Neuronal stem cell (in vitro differentiated cells): ENCODE measurements at places on chromosomes 5 and 9.
A peak's percentile ranks its signal among the peaks of the same experiment; 100 is the strongest.

DNA sequence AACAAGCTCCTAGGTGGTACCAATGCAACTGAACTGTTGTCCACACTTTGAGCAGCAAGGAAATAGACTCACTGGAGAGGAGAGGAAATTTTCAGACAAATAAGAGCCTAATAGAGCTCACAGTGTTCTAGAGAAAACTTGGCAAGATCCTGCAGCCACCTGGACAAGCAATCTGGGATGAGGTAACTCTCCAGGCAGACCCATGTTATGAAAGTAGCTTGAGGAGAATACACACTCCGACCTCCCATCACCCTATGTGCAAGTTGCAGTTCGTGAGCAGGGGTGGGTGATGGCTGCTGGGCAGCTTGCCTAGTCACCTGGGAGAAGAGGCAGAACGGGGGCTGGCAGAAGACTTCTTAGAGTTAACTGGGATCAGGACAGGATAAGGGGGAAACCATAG is 102.2 kb downstream of the KLF4 start:
- no peak for DNase-seq
- no peak overlapping the region for H3K27ac ChIP-seq
- H3K27me3 ChIP-seq = peaks cover 6% of the 10 kb centered on the region
- H3K4me1 ChIP-seq = no peaks in the 10 kb centered on the region
- no peaks in the 10 kb centered on the region for H3K36me3 ChIP-seq
- no peak overlapping the region for H3K4me3 ChIP-seq

DNA sequence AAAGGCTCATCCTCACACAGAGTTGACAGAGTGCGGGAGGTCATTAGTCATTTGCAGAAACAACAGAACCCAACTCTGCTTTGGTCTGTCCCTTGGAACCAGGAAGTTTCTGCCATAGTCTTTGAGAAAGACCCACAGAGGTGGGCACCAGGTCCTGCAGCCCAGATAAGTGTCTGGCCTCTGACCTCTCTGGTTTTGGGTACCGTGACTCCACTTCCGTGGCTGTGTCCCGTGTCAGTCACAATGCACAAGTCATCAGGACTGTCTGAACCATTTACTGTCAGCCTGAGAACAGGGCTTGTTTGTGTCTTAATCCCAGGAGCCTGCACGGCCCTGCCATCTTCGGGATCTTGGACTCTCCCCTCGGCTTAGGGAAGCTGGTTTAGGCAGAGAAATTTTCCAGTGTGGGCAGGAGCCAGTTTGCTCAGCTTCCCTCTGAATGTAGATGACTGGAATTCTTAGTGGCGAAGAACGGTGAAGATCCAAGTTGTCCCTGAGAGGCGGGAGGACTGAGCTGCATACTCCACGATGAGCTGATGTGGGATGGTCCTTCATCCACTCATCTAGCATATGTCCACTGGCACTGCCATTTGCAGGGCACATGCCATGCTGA is 11.9 kb downstream of the GSN start:
- no peak overlapping the region for H3K27ac ChIP-seq
- no peaks in the 10 kb centered on the region for H3K36me3 ChIP-seq
- H3K27me3 ChIP-seq = no peaks in the 10 kb centered on the region

GRCh38 chr5:142862594-142862993 is 92.4 kb downstream of the ARHGAP26 start:
- no peaks in the 10 kb centered on the region for H3K36me3 ChIP-seq
- peaks cover 9% of the 10 kb centered on the region for H3K4me1 ChIP-seq
- no peak overlapping the region for H3K27ac ChIP-seq
- H3K4me3 ChIP-seq = no peak overlapping the region

DNA sequence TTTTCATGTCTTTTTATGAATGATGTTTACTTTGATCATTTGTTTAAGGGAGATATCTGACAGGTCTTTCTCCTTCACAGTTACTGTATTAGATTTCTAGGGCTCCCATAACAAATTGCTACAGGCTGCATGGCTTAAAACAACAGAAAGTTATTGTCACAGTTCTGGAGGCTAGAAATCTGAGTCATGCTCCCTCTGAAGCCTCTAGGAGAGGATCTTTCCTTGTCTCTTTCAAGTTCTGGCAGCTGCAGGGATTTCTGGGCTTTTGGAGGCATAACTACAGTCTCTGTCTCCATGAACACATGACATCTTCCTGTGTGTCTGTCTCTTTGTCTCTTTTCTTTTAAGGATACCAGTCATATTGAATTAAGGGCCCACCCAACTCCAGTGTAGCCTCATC is 557.3 kb upstream of the SEMA6A start:
- no peak overlapping the region for H3K4me3 ChIP-seq
- no peaks in the 10 kb centered on the region for H3K4me1 ChIP-seq
- no peak overlapping the region for H3K27ac ChIP-seq
- H3K36me3 ChIP-seq = no peaks in the 10 kb centered on the region
- no peak for DNase-seq
- H3K27me3 ChIP-seq = no peaks in the 10 kb centered on the region

GRCh38 chr9:133658442-133659431 is 22.6 kb downstream of the DBH start:
- DNase-seq = peak; percentile 37
- peaks cover 17% of the 10 kb centered on the region for H3K4me1 ChIP-seq
- H3K4me3 ChIP-seq = peak overlapping the region; percentile 58
- no peaks in the 10 kb centered on the region for H3K36me3 ChIP-seq
- H3K27me3 ChIP-seq = no peaks in the 10 kb centered on the region
- H3K27ac ChIP-seq = no peak overlapping the region

DNA sequence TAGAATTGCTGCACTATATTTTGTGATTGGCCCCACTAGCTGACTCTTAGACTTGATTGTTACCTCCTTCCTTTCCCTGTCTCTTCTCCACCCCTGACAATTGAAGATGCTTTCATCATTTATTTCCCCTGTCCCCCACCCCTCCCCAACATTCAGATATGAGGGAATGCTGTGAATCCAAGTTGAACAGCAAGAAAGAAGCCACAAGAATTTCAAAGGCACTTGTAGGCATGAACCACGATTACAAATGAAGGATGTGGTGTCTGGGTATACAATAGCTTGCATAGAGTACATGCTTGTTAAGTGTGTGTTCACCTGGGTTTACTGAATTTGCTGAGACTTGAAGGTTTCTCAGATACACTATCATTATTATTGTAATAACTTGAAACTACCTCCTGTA is 78.3 kb upstream of the TRIO start:
- no peak for DNase-seq
- no peak overlapping the region for H3K4me3 ChIP-seq
- H3K4me1 ChIP-seq = no peaks in the 10 kb centered on the region
- no peaks in the 10 kb centered on the region for H3K36me3 ChIP-seq

DNA sequence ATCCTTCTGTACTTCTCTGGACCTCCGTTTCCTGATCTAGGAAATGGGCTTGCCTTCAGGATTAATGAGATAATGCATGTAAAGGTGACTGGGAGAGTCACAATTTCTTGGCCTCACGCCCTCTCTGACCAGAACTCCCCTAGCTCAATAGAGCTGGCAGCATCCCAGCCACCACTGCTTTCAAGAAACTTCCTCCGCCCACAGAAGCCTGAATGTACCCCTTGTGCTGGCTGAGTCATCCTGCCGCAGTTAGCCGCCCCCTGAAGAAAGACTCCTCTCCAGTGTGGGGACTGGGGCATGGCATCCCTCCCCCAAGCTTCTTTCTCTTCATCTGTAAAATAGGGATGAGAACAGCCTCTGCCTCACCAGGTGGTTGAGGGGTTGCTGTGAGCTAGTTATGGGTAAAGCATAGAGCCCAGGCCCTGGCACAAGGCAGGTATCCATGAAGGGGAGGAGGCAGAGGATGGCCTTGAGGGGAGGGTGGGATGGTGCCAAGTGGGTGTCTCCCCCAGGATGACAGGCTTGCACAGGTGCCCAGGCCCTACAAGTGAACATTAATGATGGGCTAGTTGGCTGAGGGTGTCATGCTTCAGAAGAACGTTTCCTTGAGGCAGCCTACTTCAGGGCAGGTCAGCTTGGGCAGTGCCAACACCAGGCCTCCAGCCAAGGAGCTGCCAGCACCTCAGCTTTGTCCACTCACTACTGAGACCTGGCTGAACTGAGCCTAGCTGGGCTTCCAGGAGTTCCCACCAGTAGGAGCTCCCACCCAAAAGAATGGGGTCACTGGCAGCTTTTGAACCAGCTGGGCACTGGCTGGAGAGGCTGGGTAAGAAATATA is 3.4 kb downstream of the PDLIM4 start:
- H3K27ac ChIP-seq = no peak overlapping the region
- peaks cover 44% of the 10 kb centered on the region for H3K4me1 ChIP-seq
- no peak overlapping the region for H3K4me3 ChIP-seq
- peaks cover 3% of the 10 kb centered on the region for H3K36me3 ChIP-seq

DNA sequence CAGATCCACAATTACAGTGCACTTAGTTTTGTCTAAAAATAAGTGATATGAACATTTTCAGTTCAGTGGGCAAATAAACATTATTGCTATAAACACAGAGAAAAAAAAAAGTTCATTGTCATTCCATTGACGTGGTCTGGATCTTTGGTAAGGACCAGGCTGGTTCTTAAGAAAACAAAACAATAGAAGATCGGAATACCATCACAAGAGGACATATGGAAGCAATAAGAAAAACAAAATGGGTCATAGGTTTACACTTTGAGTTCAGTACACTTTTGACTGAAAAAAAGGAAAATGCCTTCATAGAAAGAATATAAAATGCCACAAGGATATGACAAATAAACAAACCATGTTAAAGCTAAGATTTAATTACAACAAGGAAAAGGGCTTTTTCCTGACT is 289.5 kb upstream of the TYRP1 start:
- H3K27me3 ChIP-seq = no peaks in the 10 kb centered on the region
- H3K4me3 ChIP-seq = no peak overlapping the region
- H3K27ac ChIP-seq = no peak overlapping the region
- DNase-seq = no peak
- no peaks in the 10 kb centered on the region for H3K36me3 ChIP-seq
- H3K4me1 ChIP-seq = no peaks in the 10 kb centered on the region

GRCh38 chr9:16398691-16399090 is 471.8 kb downstream of the BNC2 start:
- no peaks in the 10 kb centered on the region for H3K36me3 ChIP-seq
- DNase-seq = no peak
- H3K4me1 ChIP-seq = peaks cover 11% of the 10 kb centered on the region
- H3K4me3 ChIP-seq = no peak overlapping the region

GRCh38 chr5:1392801-1393565 is 48.1 kb upstream of the CLPTM1L start:
- no peak for DNase-seq
- H3K4me1 ChIP-seq = no peaks in the 10 kb centered on the region
- H3K27me3 ChIP-seq = peaks cover 65% of the 10 kb centered on the region
- H3K4me3 ChIP-seq = no peak overlapping the region
- no peak overlapping the region for H3K27ac ChIP-seq

DNA sequence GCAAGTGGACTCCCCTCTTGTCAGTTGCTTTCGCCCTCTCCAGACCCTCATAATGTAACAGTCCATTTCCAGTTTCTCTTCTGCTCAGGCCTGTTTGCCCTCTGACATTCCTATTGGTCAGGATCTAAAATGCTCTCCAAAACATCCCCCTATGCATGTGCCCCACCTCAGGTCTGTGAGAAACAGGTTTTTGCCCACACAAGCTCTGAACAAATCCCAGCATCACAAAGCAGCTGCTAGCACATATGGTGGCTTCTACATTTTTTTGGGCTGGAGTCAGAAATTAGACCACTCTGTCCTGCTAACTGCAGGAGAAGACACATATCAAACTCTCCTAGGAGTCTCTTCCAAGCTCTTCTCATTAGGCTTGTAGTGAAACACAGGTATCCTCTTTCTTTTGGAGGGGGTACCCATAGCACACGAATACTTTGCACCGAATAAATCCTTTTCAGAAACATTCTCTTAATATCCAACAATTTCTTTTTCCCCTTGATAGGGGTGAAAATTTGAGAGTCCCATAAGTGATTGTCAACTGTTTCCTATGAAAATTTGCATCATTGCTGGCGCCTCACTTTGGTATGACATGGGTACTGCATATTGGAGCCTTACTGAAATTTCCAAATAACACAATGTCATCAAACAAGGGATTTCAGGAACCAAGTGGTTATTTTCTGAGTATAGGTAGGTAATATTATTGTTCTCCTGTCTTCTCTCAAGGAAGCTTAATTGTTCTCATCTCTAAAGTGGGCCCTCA is 19.3 kb upstream of the HSPA9 start:
- no peak overlapping the region for H3K27ac ChIP-seq
- no peak overlapping the region for H3K4me3 ChIP-seq

- no peaks in the 10 kb centered on the region for H3K27me3 ChIP-seq
- DNase-seq = no peak
- no peak overlapping the region for H3K27ac ChIP-seq
- no peak overlapping the region for H3K4me3 ChIP-seq
Measured at GRCh38 chr9:108591121-108591520, 264.7 kb downstream of the ACTL7B start.

- no peak for DNase-seq
- H3K36me3 ChIP-seq = no peaks in the 10 kb centered on the region
- no peak overlapping the region for H3K4me3 ChIP-seq
Measured at GRCh38 chr5:87155106-87155505, 112.6 kb upstream of the RASA1 start.

DNA sequence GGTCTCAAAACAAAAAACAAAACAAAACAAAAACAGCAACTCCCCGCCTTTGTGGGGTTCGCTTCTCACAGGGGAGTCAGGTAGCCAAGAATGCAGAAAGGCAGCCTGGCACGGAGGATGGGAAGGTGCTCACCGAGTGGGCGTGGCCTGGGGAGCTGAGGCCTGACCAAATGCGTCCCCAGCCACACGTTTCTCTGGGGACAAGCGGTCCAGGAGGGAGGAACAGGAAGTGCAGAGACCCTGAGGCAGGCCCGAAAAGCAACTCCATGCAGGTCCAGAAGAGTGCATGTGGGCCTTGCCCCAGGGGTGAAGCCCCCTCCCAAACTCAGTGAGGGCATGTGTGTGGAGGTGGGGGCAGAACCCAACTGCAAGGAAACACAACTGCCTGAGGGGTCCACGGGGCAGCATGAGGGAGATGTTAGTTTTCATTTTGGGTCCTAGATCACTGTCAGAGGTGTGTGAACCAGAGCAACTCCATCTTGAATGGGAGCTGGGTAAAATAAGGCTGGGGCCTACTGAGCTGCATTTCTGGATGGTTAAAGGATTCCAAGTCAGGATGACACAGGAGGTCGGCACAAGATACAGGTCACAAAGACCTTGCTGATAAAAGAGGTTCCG is 2.6 kb upstream of the UAP1L1 start:
- H3K4me3 ChIP-seq = peak overlapping the region; percentile 21
- no peaks in the 10 kb centered on the region for H3K36me3 ChIP-seq
- DNase-seq = no peak
- no peak overlapping the region for H3K27ac ChIP-seq
- peaks cover 58% of the 10 kb centered on the region for H3K27me3 ChIP-seq

- H3K36me3 ChIP-seq = no peaks in the 10 kb centered on the region
- H3K27ac ChIP-seq = no peak overlapping the region
- H3K27me3 ChIP-seq = peaks cover 11% of the 10 kb centered on the region
- peaks cover 21% of the 10 kb centered on the region for H3K4me1 ChIP-seq
- H3K4me3 ChIP-seq = no peak overlapping the region
Measured at GRCh38 chr9:127773981-127774380, 4.5 kb downstream of the SH2D3C start.

- H3K4me3 ChIP-seq = no peak overlapping the region
- no peaks in the 10 kb centered on the region for H3K4me1 ChIP-seq
- H3K36me3 ChIP-seq = no peaks in the 10 kb centered on the region
- H3K27me3 ChIP-seq = no peaks in the 10 kb centered on the region
- DNase-seq = no peak
- no peak overlapping the region for H3K27ac ChIP-seq
Measured at GRCh38 chr5:126269511-126269910, 153.7 kb upstream of the GRAMD2B start.

GRCh38 chr9:134459164-134459563 is 132.9 kb downstream of the RXRA start:
- H3K27me3 ChIP-seq = no peaks in the 10 kb centered on the region
- no peaks in the 10 kb centered on the region for H3K36me3 ChIP-seq
- no peak for DNase-seq
- H3K4me3 ChIP-seq = no peak overlapping the region
- H3K4me1 ChIP-seq = peaks cover 5% of the 10 kb centered on the region
